ENCODE measurements at places on chromosomes 4 and X.
A peak's percentile ranks its signal among the peaks of the same experiment; 100 is the strongest.

DNA sequence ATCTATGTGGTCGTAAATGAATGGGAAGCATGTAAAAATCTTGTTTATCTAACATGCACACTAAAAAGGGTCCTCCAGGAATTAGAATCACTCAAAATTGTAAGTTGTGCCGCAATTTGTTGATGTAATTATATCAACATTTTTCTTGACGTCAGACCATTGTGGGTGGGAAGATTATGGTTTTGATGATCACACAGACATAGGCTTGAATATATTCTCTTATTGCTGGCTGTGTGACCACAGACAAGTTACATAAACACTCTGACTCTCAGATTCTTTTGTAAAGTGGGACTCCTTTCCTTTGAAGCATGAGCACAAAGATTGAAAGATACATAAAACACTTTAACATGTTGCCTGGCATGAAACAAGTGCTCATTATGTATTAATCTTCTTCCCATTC is 51.5 kb downstream of the IL1RAPL1 start:
- no peak for DNase-seq

DNA sequence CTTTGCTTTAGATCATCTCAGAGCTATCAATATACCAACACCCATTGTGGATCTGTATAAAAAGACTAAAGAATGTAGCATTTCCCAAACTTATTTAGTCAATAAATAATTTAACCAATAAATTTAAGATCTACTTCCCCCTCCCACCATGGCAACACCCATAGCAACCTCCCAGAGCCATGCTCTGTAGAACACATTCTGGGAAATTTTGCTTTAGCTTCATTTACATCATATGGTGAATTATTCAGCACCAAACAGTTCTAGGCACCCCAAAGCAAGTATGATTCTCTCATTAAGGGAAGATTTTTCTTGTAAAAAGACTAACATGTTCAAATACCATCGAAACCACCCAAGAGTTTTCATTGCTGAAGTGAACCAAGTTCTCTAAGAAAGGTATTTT is 80.5 kb upstream of the GPR34 start:
- DNase-seq = no peak

DNA sequence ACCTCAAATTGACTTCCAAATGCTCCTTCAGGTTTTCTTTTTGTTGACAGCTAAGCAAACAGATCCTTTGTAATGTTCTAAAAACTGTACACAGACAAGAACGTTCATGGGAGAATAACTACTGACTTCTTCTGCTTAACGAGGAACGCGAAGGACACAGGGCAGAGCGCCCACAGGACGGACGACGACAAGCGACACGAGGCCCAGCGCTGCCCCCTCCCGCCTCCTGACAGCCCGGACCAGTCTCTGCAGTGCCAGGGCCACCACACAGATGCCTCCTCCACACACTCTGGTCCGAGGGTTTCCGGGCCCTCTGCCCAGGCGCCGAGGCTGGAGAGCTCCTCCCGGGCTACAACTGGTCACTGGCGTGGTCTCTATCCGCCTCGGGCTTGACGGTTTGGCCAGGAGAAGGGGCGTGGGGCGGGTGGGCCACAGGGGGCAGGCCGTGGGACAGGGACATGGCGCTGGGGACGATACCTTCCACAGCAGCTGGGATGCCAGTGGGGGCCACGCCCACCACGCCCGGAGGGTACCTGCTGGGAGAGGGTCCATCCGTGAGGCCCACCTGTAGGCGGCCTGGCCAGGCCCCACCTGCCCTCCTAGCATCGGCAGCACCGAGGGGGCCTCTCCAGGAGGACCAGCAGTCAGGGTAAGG is 36.9 kb downstream of the CTBP1 start:
- DNase-seq = no peak

GRCh38 chr4:24775032-24775605 is 20.3 kb upstream of the SOD3 start:
- no peak for DNase-seq

DNA sequence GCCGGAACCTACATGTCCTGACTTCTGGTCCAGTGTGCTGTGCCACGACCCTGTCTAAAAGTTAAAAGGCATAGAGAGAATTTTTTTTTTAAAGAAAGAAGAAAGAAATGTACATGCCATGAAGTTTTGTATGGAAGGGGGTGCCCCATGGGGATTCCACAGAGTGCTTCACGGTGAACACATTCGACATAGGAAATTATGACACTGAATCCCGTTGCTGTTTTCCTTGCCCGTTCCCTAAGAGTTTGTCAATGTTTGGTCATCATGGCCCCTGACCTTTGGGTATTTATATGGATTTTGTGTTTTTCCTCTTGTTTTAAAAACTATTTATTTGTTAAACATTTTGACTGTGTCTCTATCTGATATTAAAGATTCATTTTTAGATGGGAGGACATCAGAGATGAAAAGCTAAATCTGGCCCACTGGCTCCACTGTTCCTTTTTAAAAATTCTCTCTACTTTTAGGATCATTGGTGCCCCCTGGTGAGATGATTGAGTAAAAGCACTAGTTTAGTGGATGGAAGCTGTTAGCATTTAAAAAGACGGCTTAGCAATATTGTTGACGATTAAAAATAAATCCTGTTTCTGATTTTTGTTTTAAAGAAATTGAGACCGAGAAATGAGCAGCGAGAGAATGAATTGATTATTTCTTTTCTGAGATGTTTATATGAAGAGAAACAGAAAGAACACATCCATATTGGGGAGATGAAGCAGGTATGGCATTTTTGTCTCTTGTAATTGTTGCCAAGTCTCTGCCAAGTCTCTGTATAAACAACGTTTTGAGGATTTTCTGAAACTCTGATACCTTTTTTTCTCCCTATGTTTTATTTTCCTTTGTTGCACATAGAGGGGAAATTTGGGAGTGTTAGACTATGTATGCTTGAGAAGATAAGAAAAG is 75.0 kb downstream of the PTTG2 start:
- no peak for DNase-seq

GRCh38 chr4:182189103-182189878 is 53.9 kb upstream of the TENM3 start:
- DNase-seq = no peak

GRCh38 chr4:19301527-19301926 is 950.2 kb upstream of the SLIT2 start:
- DNase-seq = no peak

- DNase-seq = no peak
Measured at GRCh38 chr4:58961925-58962324, 1851.7 kb upstream of the IGFBP7 start.

DNA sequence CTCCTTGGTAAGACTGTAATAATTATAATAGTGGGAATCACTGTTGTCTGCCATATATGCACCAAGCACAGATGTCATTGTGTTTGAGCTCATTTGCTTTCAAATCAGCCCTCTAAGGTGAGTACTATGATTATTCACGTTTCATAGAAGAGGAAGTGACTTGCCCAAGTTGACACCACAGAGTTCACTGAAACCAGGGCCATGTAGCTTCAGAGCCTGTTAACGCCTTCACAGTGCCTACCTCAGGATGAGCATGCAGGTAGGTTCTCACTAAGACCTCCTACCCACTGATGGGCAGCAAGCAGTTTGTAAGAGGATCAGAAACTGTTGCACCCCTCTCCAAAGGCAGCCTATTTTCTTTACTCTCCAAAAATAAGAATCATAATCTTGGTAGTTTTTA is 27.4 kb downstream of the TMPRSS11A start:
- DNase-seq = no peak

DNA sequence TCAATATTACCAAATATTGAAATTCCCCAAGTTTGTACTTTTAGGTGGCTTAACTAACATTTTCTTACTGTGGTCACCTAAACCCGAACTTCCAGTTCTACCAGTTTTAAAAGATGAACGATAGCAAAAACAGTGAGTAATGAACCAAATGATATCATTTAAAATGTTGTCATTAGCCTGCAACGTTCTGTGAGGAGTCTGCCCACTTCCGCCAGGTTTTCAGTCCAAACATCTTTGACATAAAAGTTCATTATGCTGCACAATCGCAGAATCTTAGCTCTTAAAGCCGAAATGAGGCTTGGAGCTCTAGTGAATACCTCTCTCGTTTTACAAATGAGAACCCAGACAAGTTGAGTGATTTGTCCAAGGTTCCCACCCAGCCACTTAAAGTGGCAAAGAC is 762 bp downstream of the PIGA start:
- DNase-seq = peak; percentile 12

DNA sequence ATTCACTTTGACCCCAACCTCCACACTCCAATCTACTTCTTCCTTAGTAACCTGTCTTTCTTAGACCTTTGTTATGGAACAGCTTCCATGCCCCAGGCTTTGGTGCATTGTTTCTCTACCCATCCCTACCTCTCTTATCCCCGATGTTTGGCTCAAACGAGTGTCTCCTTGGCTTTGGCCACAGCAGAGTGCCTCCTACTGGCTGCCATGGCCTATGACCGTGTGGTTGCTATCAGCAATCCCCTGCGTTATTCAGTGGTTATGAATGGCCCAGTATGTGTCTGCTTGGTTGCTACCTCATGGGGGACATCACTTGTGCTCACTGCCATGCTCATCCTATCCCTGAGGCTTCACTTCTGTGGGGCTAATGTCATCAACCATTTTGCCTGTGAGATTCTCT is 344 bp downstream of the OR13H1 start:
- no peak for DNase-seq

GRCh38 chr4:166482758-166483157 is 609.7 kb downstream of the TLL1 start:
- no peak for DNase-seq

- DNase-seq = no peak
Measured at GRCh38 chrX:14528629-14529289, 577 bp upstream of the GLRA2 start.

- DNase-seq = no peak
Measured at GRCh38 chr4:6840062-6840976, 57.8 kb downstream of the KIAA0232 start.

GRCh38 chr4:100986360-100986868 is 360.9 kb downstream of the PPP3CA start:
- no peak for DNase-seq

DNA sequence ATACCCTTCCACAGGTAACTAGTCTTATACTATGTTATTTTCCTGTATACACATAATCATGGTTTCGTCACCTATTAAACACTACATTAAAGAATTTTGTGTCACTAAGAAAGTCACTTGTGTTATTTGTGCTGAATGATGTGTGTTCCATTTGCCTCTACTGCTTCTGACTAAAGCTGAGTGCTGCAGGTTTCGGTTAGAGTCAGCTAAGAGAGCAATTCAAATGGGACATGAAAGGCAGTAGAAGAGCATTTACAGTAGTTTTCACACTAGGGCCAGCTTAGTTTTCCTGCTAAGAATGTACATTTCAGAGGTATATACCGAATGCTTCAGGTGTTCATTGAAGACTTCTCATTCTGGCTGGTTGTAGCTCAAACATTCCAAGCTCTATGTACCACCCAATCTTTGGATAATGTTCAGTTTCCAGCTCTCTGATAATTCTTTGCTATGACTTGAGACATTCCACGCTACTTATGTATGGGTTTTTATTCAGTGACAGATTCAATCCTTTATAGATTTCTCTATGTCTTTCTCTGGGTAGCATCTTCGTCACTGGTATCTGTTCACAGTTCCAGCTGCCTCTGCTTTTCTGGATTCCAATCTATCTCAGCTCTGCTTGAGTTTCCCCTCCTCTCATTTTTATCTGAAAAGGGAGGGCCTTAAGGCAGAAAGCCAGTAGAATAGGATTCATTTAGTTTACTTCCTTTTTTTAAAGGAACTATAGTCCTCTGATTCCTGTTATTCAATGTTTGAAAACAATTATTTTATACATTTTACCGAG is 164.4 kb downstream of the CXXC4 start:
- no peak for DNase-seq

- peak; percentile 3 for DNase-seq
Measured at GRCh38 chr4:18075823-18076433, 54.4 kb upstream of the LCORL start.

DNA sequence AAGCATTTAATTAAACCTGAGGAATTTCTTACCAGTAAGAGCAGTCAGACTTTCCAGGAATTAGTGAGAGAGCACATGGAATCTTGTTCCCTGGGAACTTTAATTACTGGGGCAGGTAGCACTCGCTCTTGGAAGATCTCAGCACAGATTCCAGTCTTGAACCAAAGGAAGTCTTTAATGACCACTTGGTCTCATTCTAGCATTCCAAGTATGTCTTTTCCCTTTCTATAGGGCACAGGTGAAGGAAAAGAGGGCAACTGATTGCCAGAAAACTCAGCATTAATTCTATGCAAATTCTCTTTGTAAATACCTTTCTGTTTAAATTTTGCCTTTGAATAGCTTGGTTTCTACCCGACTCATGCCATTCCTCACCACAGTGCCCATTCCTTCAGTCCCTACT is 236.6 kb downstream of the LDB2 start:
- DNase-seq = no peak

DNA sequence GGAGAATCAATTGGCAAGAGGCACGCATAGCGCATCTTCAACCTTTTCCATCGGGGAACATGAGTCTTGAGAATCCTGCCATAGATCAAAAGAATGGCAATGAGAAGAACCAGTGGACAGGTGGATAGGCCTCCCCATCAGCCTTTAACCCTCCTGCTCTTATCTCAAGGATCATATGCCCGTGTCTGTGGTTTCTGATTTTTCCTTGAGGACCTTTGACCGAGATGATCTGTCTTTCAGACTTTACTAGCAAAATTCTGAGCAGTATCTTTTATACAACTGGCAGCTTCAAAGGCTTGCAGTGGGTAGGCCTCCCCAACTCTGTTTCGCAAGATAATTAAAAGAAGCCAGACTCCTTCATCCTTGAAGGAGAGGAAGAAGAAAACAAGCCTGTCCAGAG is 174.4 kb downstream of the REPS2 start:
- no peak for DNase-seq

DNA sequence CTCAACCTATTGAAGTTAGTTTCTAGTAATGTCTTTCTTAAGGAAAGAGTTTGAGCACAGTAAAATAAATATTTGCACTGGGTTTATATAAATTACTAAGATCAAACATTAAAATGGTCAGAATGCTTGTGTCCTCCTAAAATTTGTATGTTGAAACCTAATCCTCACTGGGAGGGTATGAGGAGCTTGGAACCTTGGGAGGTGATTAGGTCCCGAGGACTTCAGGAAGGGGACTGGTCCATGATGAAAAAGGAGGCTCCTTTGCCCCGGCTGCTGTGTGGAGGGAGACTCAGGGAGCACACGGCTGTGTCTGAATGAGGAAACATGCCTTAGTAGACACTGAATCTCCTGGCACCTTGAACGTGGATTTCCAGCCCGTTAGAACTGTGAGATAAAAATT is 221.9 kb downstream of the TENM3 start:
- DNase-seq = no peak

DNA sequence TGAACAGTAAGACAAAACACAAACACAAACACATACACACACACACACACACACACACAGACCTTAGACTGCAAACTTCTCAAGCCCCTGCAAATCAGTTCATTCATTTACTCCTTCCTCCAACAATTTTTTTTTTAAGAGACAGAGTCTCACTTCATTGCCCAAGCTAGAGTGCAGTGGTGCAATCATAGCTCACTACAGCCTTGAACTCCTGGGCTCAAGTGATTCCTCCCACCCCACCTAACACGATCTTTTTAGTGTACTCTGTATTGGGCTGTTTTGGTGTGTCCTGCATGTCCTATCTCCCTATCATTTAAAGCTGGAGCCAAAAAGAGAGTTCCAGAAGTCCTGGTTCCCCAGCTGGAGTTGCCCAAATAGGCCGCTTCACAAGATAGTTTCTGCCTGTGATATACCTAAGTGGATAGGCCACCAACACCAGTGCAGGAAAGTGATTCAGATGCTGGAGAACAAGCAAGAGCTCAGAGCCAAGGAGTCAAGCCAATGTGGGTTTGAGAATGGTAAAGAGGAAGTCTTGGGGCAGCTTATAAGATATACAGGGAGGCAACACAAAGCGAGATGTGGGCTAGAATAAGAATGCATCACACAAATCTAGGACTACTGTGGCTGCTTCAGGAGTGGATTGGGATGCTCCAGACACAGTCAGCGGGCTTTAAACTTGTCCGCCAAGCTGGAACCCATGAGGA is 85.4 kb upstream of the RAPGEF2 start:
- no peak for DNase-seq

Measured in T-helper 22 cell (primary cell).